ENCODE measurements at places on chromosomes 2 and 18.

DNA sequence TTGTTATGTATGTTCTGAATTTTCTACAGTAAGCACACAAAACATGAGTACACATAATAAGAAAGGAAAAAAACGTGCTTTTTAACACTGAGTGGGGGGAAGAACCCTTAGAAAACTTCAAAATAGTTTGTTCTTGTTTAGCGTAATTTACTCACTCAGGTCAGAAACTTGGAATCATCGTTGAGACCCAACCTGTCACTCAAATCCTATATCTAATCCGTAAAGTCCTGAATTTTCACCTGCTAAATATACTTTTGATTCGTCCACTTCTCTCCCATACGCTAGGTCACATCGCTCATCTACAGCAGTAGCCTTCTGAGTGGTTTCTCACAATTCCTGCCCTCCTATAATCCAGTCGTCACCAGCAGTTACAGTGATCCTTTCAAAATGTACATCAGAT, 767 bp downstream of the TPRKB start:
- no peak for DNase-seq

- DNase-seq: peak; percentile 26
These were observed 857 bp downstream of the DYM start for GRCh38 chr18:49459404-49460171.

- DNase-seq: no peak
These were observed 89.3 kb downstream of the ARMC9 start for GRCh38 chr2:231287696-231288095.

DNA sequence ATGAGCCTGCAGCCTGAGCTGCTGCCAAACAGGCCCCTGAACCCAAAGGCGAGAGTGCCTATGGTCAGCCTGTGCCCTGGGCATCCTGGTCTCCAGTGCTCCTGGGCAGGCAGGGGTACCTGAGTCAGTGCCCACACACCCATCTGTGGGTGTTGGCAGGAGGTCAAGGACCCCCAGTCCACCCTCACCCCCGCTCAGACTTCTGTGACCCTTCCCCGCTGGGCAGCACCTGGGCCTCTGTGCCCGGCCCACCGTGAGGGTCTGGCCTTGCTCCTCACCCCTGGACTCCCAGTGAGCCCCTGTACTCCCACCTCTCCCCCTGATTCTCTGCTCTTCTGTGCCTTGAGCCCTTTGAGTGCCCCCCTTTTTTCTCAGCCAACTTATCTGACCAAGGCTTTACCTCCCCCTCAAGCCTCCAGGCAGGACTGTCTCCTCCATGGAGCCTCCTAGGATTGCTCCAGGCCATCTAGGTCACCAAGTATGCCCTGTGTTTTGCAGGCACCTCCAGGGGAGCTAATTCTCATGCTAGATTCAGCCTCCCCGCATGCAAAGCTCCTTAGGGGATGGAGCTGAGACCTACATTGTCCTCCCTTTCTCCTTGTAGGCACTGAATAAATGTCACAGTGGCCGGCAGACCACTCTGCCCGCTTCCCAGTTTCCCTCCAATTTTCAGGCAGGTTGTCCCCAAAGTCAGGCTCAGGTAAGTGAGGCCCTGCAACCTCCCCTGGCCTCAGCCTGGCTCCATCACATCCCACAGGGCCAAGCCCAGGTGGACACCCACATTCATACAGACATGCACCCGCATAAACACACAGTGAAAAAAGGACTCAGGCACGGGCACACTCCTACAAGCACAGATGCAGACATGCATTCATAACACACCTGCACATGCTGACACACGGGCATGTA, 21.9 kb upstream of the PTMA start:
- no peak for DNase-seq

GRCh38 chr18:48595703-48596218, 56.9 kb downstream of the CTIF start:
- DNase-seq: no peak

DNA sequence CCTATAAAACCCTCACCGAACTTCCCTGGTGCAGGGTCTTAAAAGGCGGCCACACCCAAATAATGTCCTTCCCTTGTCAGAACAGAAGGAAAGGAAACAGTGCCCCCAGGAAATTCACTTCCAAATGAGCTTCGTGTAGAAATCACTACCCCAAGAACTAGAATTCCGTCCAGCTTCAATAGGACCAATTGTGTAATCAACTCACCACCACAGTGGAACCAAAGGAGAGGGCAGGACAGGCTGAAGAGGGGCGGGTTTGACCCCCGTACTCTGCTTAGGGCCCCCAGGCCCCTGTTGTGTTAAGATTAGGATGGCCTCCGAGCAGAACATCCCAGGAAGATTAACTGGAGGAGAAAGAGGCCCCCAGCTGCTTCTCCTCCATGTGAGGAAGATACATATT, 24.1 kb downstream of the GPR35 start:
- no peak for DNase-seq

- DNase-seq: no peak
These were observed 608.1 kb downstream of the LRP1B start for GRCh38 chr2:141522702-141523101.

DNA sequence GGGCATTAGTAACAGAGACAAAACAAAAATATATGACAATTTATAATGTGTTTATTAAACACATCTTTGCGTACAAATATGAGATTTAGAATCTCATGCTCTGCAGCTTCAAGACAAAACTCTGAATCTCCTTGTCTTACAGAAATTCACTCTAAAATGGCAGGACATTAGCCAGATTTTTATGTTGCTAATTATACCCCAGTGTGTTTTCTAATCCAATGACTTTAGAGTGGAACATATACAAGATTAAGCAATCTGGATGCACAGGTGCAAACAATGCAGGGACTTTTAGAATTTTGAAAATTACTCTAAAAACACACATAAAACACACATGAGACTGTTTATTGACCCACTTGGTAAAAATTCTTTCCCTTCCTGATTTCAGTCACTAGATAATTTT, 85.9 kb downstream of the CALCRL start:
- DNase-seq: no peak

DNA sequence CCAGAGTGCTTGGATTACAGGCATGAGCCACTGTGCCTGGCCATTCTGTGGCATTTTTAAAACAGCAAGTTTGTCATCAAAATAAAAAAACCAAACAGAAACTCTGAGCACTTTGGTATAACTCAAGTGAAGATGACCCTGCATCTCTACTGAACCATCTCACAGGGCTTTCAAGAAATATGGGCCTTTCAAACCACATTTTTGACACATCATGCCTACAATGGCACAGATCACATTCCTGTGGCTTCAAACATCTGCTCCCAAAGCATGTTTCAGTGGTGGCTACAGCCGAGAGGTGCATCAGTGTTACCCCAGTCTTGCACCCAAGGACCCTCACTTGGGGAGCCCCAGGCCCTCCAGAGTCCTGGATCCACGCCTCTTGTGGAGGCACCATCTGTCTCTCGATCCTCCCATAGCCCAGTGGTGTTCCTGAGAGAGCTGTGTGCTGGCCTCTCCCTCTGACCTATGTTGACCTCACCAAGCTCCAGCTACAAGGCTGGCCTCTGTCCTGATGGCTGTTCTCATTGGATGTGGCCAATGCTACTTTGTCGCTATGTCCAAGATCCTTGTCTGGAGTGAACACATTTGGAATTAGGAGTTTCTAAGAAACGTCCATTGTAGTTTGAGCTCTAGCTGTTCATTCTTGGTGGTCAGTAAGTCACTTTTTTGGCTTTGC, 55.2 kb upstream of the RALBP1 start:
- no peak for DNase-seq

GRCh38 chr2:85708641-85709040, 14.5 kb downstream of the GNLY start:
- no peak for DNase-seq

Measured in activated gamma-delta T cell treated with Interleukin-2 at 50 U/mL for 16 hours (primary cell).